ENCODE measurements at places on chromosomes 1 and 21.
A peak's percentile ranks its signal among the peaks of the same experiment; 100 is the strongest.

DNA sequence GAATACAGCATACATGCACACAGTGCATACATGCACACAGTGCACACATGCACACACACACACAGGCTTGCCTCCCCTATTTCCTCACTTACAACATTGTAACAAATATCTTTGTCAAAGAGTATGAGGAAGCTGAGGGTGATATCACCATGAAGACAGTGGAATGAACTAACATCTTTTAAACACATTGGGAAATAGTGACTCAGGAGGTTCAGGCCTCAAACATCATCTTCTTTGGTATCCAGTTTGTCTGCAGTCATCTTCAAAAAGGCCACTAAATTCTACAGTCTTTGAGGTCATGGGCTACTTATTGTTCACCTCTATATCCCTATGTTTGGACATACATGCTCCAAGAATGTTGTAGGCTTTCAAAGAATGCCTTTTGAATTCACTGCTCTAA, 2.1 kb upstream of the LCE2B start:
- no peak for DNase-seq

DNA sequence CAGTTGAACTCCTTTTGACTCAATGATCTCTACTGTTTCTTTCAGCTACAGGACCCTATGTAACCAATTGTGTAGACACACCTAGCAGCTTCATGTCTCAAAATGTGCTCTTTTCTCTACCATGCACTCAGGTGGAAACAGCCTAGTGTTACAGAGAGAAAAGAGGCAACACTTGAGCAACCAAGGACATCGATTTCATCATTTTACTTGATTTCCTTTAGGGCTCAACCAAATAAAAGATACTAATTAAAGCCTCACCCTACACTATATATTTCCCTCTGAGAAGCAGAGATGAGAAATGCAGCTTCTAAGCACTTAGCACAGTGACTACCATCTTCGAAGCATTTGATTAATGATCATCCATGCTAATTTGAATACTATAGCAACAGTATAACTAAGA, 55.1 kb downstream of the PTGER3 start:
- no peak for DNase-seq

- DNase-seq, result peak; percentile 64
Observed at GRCh38 chr1:108200687-108201051, 526 bp upstream of the SLC25A24 start.

GRCh38 chr1:80427881-80428280, 1372.9 kb upstream of the ADGRL2 start:
- no peak for DNase-seq

DNA sequence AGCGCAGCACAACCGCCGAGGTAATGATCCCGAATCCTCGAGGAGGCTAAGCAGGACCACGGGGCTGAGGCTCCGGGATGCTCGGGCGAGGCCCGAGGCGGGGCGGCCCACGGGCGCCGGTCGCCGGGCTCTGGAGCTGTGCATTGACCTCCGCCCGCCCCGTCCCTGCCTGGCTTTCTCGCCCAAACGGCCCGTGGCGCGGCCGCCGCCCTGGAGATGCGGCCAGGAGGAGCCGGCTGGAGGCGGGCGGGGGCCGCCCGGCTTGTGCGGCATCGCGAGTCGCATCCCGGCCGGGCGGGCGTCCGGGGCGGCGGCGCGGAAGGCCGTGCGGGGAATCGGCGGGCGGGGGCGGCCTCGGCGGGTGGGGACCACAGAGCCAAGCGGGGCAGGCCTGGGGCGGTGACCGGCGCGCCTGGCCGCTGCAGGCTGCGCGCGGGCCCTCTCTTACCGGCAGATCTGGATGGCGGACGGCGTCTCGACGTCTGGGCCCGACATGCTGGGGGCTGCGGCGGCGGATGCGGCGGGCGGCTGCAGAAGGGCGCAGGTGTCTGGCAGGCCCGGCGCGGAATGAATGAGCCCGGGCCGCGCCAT, 663 bp downstream of the ACOT7 start:
- DNase-seq, result peak; percentile 70

DNA sequence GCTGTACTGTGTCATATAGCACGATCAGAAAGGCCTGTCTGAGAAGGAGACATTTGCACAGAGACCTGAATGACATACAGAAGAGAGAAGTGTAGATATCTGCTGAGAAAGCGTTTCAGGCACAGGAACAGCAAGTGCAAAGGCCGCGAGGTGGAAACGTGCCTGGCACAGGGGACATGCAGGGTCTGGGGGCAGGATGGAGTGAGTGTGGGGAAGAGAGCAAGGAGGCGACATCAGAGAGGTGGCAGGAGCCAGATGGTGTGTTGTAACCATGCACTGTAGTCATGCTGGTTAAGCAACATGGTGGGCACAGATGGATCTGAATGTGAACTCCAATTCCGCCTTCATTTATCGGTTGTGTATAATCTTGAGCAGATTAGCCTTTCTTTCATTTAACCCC, 13.0 kb downstream of the KRTCAP2 start:
- no peak for DNase-seq

DNA sequence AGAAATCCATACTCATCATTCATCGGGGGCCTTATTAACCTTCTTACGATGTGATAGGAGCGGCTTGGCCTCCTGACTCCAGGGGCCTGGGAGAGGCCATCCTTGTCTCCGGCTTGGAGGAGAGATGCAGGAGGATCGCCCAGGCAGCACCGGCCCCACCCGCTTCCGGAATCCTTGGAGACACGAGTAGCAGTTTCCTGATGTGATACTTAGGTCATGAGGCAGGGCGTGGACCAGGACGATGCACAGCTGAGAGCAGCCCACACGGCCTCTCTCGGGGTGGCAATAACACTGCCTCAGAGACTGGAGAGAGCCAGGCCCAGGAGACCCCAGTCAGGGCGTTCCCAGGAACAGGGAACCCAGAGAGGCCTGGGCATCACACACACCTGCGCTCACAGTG, 163.6 kb upstream of the ARHGEF16 start:
- no peak for DNase-seq

DNA sequence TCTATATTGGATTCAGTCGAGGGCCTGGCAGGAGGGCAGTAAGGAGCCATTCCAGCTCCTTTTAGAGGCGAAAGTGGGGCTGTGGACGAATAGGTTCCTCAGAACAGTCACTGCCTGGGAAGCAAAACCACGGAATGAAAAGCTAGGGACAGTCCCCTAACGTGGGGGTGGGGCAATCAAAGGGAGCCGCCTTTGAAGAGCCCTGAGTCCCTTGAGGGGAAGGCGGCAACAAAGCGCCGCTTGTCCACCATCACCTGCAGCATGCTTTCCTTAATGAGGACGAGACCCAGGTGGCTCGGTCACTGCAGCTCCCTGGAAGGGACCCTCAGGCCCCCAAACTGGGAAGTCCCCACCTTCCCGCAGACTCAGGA, 184.7 kb downstream of the ETS2 start:
- no peak for DNase-seq

GRCh38 chr1:56376188-56376984, 203.0 kb downstream of the PLPP3 start:
- no peak for DNase-seq

All from activated CD8-positive, alpha-beta memory T cell treated with anti-CD3 and anti-CD28 coated beads for 24 hours (primary cell).